ENCODE measurements at places on chromosomes 5 and 9.

- DNase-seq = no peak
Measured at GRCh38 chr5:80037366-80037765, 2.2 kb downstream of the THBS4 start.

GRCh38 chr9:35906923-35907699 is 1.1 kb downstream of the HRCT1 start:
- DNase-seq = no peak

DNA sequence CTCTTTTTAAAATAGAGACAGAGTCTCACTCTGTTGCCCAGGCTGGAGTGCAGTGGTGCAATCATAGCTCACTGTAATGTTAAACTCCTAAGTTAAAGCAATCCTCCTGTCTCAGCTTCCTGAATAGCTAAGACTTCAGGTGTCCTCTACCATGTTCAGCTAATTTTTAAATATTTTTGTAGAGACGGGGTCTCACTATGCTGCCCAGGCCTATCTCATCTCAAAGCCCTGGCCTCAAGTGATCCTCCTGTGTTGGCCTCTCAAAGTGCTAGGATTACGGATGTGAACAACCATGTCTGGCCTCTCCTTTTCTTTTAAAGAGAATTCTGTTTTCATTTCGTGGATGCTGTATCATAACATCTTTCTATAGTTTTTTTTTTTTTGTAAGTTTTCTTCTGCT is 11.7 kb downstream of the STX17 start:
- DNase-seq = no peak

DNA sequence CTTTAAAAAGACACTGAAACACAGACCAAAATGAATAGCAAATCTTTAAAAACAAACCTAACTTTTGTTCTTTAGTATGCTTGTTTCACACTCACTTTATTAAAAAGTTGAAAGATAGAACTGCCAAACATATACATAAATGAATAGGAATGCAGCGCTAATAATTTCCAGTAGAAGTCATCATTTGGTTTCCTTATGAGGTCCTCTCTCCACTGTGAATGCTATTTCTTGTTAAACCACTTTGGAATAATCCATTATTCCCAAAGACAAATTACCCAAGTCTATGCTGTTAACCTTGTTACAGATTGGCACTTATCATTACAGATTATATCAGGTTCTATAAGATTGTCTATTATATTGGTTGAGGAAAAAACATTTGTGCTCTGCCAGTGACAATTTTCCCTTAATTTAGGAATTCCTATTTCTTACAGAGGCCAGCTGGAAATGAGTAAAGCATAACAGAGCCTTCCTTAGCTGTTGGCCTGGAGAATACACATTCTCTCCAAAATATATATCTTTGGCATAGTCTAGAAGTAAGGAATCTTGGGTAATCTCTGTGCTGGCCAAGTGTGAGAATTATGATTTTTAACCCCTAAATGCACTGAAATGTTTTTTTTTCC is 29.3 kb upstream of the MINAR2 start:
- DNase-seq = no peak

DNA sequence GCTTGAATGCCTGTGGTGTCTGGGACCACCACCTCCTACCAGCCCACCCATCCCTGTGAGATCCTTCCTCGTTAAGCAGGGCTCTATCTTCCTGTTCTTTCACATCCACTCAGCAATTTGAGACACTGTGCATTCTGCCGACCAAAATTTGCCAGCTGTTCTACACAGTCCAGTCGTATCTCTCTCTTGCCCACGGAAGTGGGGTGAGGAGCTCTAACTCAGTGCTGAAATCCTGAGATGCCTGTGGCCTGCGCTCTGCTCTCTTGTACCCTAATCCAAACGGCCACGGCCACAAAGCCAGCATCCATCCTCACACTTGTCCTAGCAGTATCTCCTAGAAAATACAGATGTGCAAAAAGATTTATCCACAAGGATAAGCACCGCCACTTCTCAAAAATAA is 97.9 kb downstream of the MVB12B start:
- no peak for DNase-seq

GRCh38 chr9:131539223-131539923 is 6.0 kb upstream of the PRRT1B start:
- no peak for DNase-seq

- no peak for DNase-seq
Measured at GRCh38 chr5:53890490-53890889, 330.1 kb downstream of the NDUFS4 start.
